Stimulated activated CD4-positive, alpha-beta T cell treated with anti-CD3 and anti-CD28 coated beads, Interleukin-1b, Interleukin-23, amount 100 ng/mL, for 48 hours (primary cell): ENCODE measurements at places on chromosomes 12 and 14.
A peak's percentile ranks its signal among the peaks of the same experiment; 100 is the strongest.

GRCh38 chr12:22916815-22917214, 291.8 kb downstream of the ETNK1 start:
- DNase-seq: no peak

DNA sequence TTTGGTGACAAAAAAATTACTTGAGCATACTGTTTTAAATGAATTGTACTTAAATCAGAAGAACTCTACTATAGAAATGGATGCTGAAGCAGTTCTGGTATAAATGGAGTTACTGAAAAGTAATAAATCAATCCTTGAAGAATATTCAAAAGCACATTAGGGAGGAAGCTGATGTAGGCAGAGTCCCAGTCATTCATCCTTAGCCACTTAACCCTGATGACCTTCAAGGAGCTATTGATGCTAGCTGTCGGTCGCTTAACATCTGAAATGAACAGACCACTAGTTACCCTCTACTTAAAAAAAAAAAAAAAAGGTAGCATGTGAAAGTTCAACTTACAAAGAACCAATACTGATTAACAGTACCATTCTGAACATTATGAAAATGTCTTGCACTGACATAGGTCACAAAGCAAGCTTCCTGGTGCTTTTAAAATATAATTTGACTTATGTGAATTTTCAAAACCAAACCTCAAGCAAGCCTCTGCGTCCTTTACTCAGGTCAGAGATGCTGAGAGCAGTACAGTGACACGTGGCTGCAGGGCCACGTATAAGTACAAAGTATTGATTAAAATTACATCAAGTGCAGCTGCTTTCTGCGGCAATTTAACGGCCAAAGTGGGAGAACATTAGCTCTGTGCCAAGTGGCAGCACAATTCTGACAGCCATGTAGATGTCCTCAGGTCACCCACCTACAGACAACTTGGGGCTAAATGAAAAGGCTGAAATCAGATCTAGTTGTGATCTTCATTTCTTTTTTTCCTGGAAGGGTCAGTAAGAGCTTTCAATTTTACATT, 18.1 kb downstream of the PPM1H start:
- no peak for DNase-seq

DNA sequence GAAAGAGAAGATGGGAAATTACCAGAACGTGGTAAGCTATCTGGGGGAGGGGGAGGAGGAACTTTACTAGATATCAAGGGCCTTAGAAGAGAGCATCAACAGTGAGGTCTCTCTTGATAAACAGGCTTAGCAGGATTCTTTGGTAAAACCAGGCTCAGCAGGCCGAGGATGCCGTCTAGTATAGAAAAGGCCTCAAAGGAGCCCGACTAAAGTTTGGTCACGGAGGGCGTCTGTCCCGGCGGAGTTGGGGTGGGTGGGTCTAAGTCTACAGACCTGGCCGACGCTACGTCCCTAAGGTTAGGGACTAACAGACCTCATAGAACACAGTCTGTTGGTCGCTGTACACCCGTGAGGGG, 538 bp upstream of the TIGAR start:
- DNase-seq: no peak

GRCh38 chr12:120062976-120063579, 53.5 kb downstream of the RAB35 start:
- no peak for DNase-seq

DNA sequence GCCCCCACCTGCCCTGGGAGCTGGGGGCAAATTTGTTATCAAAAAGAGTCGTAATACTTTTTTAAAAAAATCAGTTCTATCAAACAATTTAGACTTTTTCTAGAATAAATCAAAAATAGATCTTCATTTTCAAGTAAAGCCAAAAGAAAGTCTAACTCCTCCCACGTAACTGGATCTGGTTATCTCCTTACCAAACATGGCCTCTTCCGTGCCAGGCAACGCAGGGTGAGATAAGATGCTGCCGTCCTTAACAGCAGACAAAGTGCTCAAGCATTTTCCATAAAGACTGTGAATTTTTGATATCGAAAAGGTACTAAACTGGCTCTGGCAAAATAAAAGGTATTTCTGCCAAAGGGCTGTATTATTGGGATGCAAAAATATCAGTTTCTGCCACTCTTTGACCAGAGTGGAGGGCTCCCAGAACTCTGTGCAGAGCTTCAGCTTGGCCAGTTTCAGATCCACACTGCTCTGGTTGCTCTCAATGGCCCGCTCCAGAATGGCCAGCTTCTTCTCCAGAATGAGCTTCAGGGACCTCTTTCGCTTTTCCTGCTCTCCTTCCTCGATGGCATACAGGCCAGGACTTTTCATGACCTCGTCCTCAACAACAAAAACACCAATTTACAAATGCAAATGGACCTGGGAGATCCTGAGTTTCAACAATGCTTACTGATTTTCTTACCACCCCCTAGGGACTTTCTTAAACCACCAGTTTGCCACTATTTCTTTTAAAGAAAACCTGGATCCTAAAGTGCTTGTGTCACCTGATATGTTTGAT, 29.0 kb downstream of the NRDE2 start:
- DNase-seq: no peak

GRCh38 chr14:103078420-103078749, 5.6 kb upstream of the LBHD2 start:
- peak; percentile 78 for DNase-seq

GRCh38 chr12:53220694-53221202, 11.3 kb downstream of the RARG start:
- peak; percentile 82 for DNase-seq

DNA sequence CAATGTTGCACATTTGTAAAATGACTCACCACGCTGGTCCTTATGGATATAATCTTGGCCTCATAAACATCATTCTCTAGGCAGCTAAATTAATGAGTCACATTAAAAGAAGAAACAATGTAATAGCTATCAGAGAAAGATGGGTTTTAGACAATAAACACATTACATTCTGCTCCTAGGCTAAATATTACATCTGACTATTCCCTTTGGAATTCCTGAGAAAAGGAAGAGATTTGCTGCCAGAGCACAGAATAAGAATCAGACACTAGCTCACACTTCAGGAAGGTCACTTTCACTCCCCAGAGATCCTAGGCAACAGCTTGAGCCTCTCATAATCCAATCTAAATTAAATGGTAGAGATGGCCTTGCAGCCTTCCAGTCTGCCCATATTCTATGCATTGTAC, 218.2 kb downstream of the PTPRO start:
- no peak for DNase-seq

GRCh38 chr14:68762953-68763764, 29.7 kb downstream of the ZFP36L1 start:
- no peak for DNase-seq
